ENCODE measurements at places on chromosomes 6 and 20.

- DNase-seq, result no peak
Measured at GRCh38 chr6:15538766-15539495, 123.9 kb downstream of the DTNBP1 start.

DNA sequence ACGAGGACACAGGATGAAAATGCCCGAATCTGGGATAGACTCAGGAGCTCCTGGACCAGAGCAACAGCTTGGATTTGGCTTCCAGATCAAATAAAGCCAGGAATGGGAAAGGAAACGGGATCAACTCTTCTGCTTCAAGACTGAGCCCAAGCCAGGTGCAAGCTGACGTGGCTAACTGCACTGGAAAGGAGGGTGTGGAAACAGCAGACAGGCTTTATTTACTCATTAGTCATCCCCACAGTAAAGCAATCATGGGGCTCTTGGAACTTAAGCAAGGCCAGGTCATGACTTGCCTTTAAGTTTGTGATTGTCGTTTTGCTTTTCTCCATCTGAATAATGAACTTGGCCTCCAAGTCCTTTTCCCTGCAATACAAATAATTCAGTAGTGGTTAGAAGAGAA, 45.2 kb downstream of the KIF16B start:
- DNase-seq, result no peak

DNA sequence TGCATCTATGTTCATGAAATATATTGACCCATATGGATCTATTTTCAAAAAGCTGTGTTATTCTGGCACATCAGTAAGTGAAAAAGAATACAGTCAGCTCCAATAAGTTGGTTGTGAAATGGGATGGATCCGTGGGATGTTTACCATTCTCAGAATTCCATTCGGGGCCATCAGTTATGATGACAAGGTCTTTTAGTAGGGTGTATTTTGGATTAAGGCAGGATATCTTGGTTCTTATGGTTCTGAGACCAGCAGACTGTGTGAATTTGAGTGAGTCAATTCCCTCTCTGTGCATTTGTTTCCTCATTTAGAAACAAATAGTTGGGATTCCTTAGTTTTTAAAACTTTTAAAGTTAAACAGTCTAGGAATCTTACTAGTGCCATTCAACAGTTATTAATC, 287.4 kb downstream of the CD109 start:
- DNase-seq, result no peak

DNA sequence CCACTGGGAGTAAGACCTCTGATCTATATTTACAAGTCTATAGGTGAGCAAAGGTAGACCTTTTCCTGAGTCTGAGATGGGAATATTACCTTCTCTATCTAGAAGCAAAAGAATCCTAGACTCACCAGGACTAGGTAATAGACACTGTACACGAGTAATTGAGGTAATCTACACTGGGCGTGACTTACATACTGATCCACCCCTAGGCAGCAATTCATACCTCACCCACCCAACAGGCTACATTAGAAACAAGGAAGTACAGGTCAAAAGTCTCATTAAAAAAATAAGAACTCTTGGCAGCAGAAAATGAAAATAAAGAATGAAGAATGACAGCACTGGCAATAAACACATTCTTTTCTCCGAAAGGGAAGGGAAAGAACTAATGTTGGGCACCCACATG, 7.6 kb downstream of the CSNK2A1 start:
- no peak for DNase-seq

DNA sequence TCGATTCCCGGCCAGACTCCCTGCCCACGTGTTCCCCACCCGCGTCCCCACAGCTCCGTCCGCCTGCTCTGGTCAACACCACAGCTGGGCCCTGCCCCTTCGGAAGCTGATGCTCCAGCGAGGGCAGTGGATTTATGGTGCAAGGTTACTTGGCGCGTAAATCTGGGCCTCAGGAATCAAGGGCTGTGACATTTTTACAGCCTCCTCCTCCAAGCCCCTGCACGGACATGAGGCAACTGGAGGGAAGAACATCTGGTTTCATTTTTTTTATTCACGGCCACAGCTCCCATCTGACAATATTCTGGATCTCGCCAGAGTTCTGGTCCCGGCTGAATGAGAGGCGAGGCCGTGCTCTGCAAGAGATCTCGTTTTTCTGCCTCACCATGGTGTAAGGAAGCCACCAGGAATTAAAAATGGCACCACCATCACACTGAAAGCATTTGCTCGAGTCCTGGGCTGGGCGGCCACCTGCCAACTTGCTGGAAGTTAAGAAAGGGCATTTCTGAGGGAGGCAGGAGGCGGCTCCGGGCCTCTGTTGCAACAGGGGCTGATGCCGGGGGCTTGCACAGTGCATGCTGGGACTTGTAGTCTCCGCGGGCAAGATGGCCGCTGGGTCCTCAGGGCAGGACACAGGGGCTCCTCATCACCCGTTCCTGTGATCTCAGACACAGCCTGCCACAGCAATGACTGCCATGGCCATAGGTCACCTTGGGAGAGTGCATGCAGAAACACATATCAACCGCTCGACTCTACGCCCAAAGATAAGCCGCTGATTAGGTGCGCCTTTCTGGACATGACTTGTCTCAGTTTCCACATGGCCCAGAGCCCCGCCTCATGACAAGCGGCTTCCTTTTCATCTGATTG, 148.5 kb downstream of the LY86 start:
- no peak for DNase-seq

DNA sequence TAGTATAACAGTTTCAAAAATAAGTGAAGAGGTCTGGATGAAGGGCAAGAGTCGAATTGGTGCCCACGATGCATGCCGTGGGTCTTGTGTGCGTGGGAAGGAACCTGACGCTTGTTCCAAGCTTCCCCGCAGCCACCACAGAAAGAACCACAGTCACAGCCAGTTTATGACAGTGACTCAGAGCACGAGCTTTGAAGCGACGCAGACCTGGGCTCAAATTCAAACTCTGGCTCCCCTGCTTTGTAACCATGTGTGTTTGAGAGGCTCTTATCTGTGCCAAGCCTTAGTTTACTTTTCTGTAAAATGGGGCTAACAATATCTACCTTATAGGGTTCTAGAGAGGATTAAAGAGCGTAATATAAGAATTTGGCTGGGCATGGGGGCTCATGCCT, 65.5 kb downstream of the SYNJ2 start:
- DNase-seq, result no peak

GRCh38 chr6:169912266-169913095, 161.1 kb downstream of the ERMARD start:
- no peak for DNase-seq

DNA sequence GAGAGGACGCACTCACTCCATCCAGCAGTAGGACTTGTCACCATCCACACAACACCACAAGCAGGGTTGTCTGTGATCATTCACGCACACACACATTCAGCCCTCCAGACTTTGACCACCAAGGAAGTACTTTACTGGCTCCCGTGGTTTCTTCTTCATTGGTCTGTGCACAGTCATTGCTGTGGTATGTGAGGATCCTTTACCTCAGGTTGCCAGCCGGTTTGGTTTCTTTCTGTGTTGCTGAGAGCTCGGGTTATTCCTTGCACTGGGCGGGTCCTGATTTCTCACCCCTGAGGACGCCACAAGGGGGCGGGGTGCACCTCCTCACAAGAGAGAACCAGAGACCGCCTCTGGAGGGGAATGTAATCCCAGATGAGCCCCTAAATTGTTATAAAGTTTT, 11.2 kb downstream of the SLC35A1 start:
- DNase-seq, result no peak

DNA sequence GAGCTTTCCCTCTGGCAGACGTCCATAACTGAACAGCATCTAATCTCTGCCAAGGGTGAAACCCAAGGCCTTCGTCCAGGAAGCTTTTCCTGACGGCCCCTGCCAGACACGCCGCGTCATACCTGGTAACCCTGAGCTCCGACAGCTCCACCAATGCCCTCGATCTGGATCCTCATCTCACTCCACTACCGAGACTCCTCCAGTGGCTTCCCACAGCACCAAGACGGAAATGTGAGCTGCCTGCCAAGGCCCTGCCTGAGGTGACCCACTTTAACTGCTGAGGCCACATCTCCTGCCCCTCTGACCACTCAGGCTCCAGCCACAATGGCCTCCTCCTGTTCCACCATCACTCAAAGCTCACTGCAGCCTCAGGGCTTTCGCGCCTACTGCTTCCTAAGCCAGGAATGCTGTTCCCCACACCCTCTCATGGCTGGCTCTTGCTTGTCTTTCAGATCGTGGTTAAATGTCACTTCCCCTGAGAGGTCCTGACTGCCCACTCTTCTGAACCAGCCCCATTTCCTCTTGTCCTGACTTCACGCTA, 143.2 kb downstream of the PREX1 start:
- DNase-seq, result no peak

- no peak for DNase-seq
Measured at GRCh38 chr6:105424175-105424783, 21.4 kb upstream of the PREP start.

- no peak for DNase-seq
Measured at GRCh38 chr6:4322846-4323309, 187.5 kb upstream of the ECI2 start.

GRCh38 chr6:128482642-128483041, 37.8 kb downstream of the PTPRK start:
- DNase-seq, result no peak

- DNase-seq, result no peak
Measured at GRCh38 chr20:47529840-47530239, 28.2 kb downstream of the NCOA3 start.

DNA sequence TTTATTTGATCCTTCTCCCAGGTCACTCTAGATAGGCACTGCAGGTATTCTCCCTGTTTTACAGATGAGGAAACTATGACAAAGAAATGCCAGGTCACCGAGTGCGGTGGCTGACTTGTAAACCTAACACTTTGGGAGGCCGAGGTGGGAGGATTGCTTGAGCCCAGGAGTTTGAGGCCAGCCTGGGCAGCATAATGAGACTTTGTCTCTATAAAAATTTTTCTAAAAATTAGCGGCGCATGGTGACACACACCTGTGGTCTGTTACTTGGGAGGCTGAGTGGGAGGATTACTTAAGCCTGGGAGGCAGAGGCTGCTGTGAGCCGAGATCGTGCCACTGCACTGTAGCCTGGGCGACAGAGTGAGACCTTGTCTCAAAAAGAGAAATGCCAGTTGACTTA, 5.1 kb downstream of the RALGAPB start:
- no peak for DNase-seq

DNA sequence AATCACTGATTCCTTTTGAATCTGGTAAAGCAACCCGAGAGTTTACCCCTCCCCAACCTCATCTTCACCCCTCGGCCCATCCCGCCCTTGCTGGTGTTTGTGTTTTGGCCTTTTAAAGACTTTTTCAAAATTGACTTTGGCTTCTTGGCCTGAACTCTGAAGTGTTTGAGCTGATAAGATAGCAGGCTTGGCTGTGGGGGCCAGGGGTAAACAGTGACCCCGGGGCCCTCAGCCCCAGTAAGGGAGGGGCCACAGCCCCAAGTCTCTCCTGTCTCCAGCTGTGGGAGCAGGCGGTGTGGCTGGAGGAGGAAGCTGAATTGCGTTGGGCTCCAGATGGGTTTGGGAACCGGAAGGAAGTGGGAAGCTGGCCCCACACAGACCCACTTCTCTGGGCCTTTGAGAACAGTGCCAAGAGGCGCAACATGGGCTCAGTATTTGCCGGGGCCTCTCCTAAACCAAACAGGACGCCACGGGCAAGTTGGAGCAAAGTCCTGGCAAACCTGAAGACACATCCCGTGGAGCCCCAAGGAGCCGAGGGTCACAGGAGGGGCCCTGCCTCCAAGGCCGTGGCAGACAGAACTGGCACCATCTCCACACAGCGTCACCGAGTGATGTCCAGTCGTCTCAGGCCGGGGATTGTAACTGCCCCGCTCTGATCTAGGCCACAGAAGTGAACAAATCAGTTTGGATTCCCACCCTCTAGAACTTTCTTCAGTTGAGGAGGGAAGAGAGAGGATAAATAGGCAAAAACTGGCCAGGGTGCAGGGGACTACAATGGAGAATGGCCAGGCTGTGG, 54.3 kb upstream of the PTPN1 start:
- DNase-seq, result no peak

DNA sequence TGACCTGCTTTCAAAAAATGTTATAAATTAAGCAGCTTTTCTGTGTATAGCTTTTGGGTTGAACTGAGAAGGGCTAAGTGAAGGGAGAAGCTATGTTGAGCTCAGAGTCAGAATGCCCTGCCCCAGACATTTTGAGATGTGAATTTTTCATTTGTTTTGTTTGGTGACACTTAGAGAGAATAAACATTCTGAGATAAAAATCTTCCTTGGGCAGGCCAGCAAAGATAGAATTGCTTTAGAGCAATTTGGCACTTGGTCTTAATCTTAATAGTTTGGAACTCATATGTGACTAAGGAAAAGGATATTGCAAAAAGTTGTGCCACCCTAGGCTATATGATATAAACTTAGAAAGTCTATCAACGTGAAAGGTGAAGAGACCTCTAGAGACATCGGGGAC, 30.2 kb downstream of the MYB start:
- DNase-seq, result no peak

Data from hypothalamus (tissue), 51 donors.